Activated CD4-positive, alpha-beta memory T cell treated with anti-CD3 and anti-CD28 coated beads for 36 hours (primary cell): ENCODE measurements at places on chromosomes 4 and X. TPM values are rescaled to one million over a fixed set of nuclear protein-coding genes. Genes with fewer than 3 reads are reported as not detected.
A peak's percentile ranks its signal among the peaks of the same experiment; 100 is the strongest.

- DNase-seq, result no peak
- peaks cover 4% of the 10 kb centered on the region for H3K36me3 ChIP-seq
- no peak overlapping the region for H3K4me3 ChIP-seq
- no peaks in the 10 kb centered on the region for H3K27me3 ChIP-seq
Measured at GRCh38 chrX:139720136-139720535, 12.2 kb upstream of the MCF2 start.

The GBA3 gene
- total RNA-seq, result not detected

The HOPX gene
- total RNA-seq, result 126 TPM

GRCh38 chr4:112938461-112939058 is 110.9 kb upstream of the ANK2 start:
- H3K36me3 ChIP-seq, result no peaks in the 10 kb centered on the region
- H3K4me1 ChIP-seq, result no peaks in the 10 kb centered on the region
- no peak overlapping the region for H3K27ac ChIP-seq
- no peak for DNase-seq

- no peaks in the 10 kb centered on the region for H3K36me3 ChIP-seq
- no peak for DNase-seq
- H3K27me3 ChIP-seq, result no peaks in the 10 kb centered on the region
- H3K27ac ChIP-seq, result no peak overlapping the region
Measured at GRCh38 chrX:30637874-30638815, 15.1 kb upstream of the GK start.

The NAA11 gene
- total RNA-seq, result not detected

The FGG gene
- not detected for total RNA-seq

The APEX2 gene
- total RNA-seq, result 32.9 TPM

DNA sequence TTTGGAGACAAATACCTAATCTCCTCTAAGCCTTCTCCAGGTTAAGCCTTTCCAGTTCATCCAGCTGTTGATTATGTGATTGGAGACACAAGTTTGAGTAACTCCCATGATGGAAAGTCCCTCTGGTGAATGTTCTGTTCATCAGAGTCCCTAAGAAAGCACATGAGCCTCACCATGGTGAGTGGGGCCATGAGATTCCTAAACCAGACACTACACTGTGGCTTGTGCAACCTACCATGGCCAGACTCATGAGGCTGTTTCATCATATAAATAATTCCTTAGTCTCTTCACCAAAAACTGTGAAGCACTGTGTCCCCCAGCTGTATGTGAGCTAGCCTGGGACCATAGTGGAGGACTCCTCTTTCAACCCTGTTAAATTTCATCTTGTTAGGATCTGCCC is 14.4 kb downstream of the PKD2 start:
- no peaks in the 10 kb centered on the region for H3K4me1 ChIP-seq
- H3K27me3 ChIP-seq, result no peaks in the 10 kb centered on the region
- no peak for DNase-seq
- peaks cover 11% of the 10 kb centered on the region for H3K36me3 ChIP-seq
- no peak overlapping the region for H3K27ac ChIP-seq

The OTUD4 gene
- 41.5 TPM for total RNA-seq

The GRPR gene
- total RNA-seq, result not detected

The UGT2B11 gene
- not detected for total RNA-seq

The EDA2R gene
- 1.3 TPM for total RNA-seq

GRCh38 chr4:141388481-141388880 is 167.8 kb downstream of the ZNF330 start:
- H3K27ac ChIP-seq, result no peak overlapping the region
- H3K4me1 ChIP-seq, result no peaks in the 10 kb centered on the region
- no peaks in the 10 kb centered on the region for H3K36me3 ChIP-seq
- H3K27me3 ChIP-seq, result no peaks in the 10 kb centered on the region

GRCh38 chrX:65644621-65645289 is 22.7 kb upstream of the MSN start:
- no peaks in the 10 kb centered on the region for H3K36me3 ChIP-seq
- H3K27ac ChIP-seq, result no peak overlapping the region
- H3K27me3 ChIP-seq, result no peaks in the 10 kb centered on the region
- H3K4me1 ChIP-seq, result peaks cover 17% of the 10 kb centered on the region
- DNase-seq, result peak; percentile 43

GRCh38 chr4:100428051-100428450 is 89.8 kb downstream of the EMCN start:
- DNase-seq, result no peak
- no peak overlapping the region for H3K4me3 ChIP-seq

- H3K4me3 ChIP-seq, result no peak overlapping the region
- DNase-seq, result no peak
- H3K36me3 ChIP-seq, result peaks cover 2% of the 10 kb centered on the region
- peaks cover 3% of the 10 kb centered on the region for H3K4me1 ChIP-seq
- H3K27ac ChIP-seq, result no peak overlapping the region
- peaks cover 2% of the 10 kb centered on the region for H3K27me3 ChIP-seq
Measured at GRCh38 chr4:121472937-121473721, 92.3 kb upstream of the QRFPR start.

GRCh38 chr4:91488946-91489345 is 814.8 kb upstream of the GRID2 start:
- no peaks in the 10 kb centered on the region for H3K27me3 ChIP-seq
- DNase-seq, result no peak
- H3K36me3 ChIP-seq, result no peaks in the 10 kb centered on the region
- no peak overlapping the region for H3K27ac ChIP-seq
- H3K4me1 ChIP-seq, result no peaks in the 10 kb centered on the region
- no peak overlapping the region for H3K4me3 ChIP-seq

DNA sequence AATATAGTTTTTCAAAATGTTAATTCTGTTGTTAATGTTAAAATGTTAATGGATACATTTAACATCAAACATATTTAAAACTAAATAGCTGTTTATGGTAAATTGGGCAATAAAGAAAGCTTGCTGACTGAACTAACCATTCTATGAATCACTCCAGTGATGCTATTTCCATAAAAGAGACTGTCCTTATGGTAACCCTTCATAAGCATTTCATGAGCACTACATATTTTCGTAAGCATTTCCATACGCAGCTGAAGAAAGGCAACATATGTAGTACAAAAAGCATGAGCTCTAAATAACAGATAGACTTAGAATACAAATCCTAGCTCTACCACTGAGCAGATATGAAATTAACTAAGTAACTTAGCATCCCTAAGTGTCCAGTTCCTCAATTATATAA is 188.9 kb downstream of the COL25A1 start:
- no peaks in the 10 kb centered on the region for H3K4me1 ChIP-seq
- H3K27me3 ChIP-seq, result peaks cover 10% of the 10 kb centered on the region
- H3K27ac ChIP-seq, result no peak overlapping the region
- no peak for DNase-seq

DNA sequence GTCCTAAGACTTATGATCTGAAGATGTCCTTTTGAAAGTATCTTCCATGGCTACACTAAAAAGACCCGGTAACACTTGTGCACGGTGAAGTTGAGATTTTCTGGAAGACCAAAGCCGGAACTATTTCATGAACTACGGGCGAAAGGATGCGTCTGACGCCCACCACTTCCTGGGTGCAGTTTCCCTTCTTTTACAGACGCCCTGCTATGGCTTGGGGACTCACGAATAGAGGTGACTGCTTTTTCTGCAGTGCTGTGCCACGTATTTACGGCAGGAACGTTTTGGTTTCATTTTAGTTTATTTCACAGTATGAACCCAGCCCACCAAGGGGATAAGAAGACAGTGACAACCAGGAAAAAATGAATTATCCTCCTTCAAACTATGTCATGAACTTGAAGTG is 180.4 kb downstream of the AFAP1 start:
- peaks cover 5% of the 10 kb centered on the region for H3K36me3 ChIP-seq
- H3K27me3 ChIP-seq, result no peaks in the 10 kb centered on the region
- peak; percentile 87 for DNase-seq
- peaks cover 30% of the 10 kb centered on the region for H3K4me1 ChIP-seq

The MAGED2 gene
- total RNA-seq, result 52.8 TPM

The NAP1L3 gene
- 2.6 TPM for total RNA-seq

The GLOD5 gene
- not detected for total RNA-seq

The STARD8 gene
- 0.57 TPM for total RNA-seq

DNA sequence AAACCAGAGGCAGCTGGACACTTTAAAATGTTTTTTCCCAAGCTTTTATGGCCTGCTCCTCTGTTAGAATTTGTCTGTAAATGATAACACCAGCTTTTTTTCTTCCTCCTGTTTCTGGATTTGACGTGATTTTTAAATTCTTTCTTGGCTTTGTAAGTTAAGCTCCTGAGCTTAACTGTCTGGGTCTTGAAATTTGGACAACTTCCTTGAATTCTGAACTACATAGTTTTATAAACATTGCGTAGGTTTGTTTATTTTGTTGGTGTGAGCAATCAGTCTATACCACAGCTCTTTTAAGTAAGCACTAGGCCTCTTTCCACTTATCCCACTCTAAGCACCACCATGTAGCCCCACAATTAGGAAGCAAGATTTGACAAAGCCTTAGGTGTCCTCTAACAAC is 144.4 kb upstream of the GUCY1A1 start:
- DNase-seq, result no peak
- no peaks in the 10 kb centered on the region for H3K36me3 ChIP-seq
- peaks cover 2% of the 10 kb centered on the region for H3K4me1 ChIP-seq
- peaks cover 3% of the 10 kb centered on the region for H3K27me3 ChIP-seq
- H3K27ac ChIP-seq, result no peak overlapping the region

- DNase-seq, result no peak
- H3K4me3 ChIP-seq, result no peak overlapping the region
- peaks cover 15% of the 10 kb centered on the region for H3K4me1 ChIP-seq
- no peaks in the 10 kb centered on the region for H3K27me3 ChIP-seq
- no peak overlapping the region for H3K27ac ChIP-seq
- H3K36me3 ChIP-seq, result peaks cover 3% of the 10 kb centered on the region
Measured at GRCh38 chr4:1354136-1354982, 7.4 kb downstream of the UVSSA start.

The TLR2 gene
- total RNA-seq, result 1.3 TPM

DNA sequence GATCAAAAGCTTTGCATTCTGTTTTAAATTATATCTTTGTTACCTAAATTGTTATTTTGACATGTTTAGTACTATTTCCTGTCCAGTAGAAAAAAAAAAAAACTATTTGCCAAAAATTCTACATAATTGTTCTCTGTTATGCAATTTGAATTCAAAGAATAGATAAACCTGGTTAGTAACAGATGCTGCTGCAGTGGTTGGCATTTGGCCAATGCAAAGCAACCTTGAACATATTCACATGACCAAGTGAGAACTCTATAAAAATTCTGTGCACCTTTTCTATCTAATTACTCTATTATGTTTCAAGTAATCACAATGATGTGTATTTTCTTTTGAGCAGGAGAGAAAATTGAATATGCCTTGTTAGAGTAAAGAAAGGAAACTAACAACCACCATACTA is 1473.4 kb downstream of the RPA4 start:
- no peaks in the 10 kb centered on the region for H3K27me3 ChIP-seq
- no peaks in the 10 kb centered on the region for H3K4me1 ChIP-seq
- no peaks in the 10 kb centered on the region for H3K36me3 ChIP-seq
- H3K27ac ChIP-seq, result no peak overlapping the region

The ENAM gene
- total RNA-seq, result not detected

The TMPRSS11F gene
- not detected for total RNA-seq

The SSX5 gene
- not detected for total RNA-seq

DNA sequence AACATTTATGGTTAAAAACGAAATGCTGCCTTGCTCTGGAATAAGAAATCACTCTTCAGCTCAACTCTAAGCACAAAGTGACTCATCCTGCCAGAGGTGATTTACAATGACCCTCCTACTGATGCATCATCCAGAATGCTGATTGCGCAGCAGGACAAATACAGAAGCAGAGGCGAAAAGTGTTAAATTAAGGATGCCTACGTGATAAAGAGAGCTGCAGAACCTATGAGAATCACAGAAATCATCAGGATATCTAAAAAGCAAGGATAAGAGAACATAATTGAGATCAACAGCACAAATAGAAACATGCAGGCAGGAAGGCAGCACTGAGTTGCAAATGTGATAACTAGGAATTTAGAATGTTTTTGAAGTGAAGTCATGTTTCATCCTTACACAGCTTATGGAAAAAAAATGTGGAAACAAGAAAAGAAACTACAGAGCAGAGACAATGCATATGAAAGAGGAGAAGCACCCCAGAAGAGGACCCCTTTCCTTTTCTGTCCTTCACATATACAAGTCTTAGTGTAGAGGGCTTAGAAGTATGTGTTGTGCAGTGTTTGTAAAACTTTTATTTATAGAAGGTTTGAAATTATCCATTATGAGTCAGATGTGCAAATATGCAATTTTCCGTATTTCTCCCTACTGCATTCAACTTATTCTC is 188.4 kb downstream of the SLC7A11 start:
- no peaks in the 10 kb centered on the region for H3K27me3 ChIP-seq
- no peak for DNase-seq
- no peak overlapping the region for H3K27ac ChIP-seq
- no peaks in the 10 kb centered on the region for H3K4me1 ChIP-seq
- H3K36me3 ChIP-seq, result no peaks in the 10 kb centered on the region

DNA sequence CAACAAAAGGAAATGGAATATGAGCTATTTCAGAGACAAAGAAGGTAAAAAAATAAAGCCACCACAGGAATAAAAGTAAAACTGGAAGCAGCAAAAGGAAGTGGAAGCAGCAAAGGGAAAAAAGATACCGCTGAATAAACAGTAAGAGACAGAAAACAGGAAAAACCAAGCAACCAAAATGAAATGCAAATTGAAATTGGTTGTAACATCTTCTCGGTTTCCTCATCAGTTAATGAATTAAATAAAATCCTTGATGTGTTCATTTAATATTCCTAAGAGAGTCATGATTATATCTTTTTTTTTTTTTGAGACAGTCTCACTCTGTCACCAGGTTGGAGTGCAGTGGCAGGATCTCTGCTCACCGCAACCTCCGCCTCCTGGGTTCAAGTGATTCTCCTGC is 132.8 kb downstream of the DLG3 start:
- H3K27me3 ChIP-seq, result peaks cover 5% of the 10 kb centered on the region
- no peaks in the 10 kb centered on the region for H3K4me1 ChIP-seq
- no peak for DNase-seq
- no peak overlapping the region for H3K4me3 ChIP-seq
- no peak overlapping the region for H3K27ac ChIP-seq

DNA sequence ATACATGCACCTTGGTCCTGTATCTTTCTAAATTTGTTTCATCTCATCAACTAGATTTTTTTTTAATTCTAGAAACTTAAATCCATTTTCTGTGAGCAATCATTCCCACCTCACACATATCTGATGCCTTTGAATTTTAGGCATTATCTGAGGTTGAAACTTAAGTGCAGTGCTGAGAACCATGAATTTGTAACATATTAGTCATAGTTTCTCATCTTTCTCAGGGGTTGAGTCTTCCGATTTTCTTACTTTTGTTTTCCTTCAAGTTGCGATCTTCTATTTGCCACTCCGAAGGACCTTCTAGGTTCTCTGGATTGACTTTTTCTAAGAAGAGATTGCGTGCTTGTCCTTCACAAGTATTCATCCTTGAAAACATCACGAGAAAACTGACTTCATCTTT is 3.7 kb upstream of the NR0B1 start:
- H3K27ac ChIP-seq, result no peak overlapping the region
- no peaks in the 10 kb centered on the region for H3K4me1 ChIP-seq

DNA sequence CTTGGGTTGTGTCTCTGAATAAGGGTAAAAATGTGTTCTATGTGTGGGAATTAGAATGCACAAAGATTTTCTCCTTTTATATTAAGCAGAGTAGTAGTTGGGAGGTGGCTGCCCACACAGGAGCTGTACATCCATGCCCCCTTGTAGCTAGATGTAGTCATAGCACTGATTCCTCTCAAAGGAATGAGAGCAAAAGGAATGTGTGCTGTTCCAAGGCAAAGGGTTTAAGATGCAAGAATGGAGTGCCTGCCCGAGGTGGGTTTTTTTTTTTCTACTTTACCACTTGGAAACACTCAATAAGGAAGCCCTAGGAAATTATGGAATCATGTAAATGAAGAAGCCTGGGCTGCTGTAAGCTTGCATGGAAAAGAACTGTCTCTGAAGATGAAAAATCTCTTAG is 2183.2 kb upstream of the AGA start:
- H3K4me3 ChIP-seq, result no peak overlapping the region
- no peaks in the 10 kb centered on the region for H3K27me3 ChIP-seq
- H3K36me3 ChIP-seq, result no peaks in the 10 kb centered on the region
- no peak for DNase-seq

The GABRG1 gene
- total RNA-seq, result not detected
